ENCODE measurements at places on chromosomes 7 and 10. TPM values are rescaled to one million over a fixed set of nuclear protein-coding genes. Genes with fewer than 3 reads are reported as not detected.

- peak; percentile 3 for DNase-seq
Observed at GRCh38 chr7:132930881-132931280, 151.0 kb downstream of the CHCHD3 start.

DNA sequence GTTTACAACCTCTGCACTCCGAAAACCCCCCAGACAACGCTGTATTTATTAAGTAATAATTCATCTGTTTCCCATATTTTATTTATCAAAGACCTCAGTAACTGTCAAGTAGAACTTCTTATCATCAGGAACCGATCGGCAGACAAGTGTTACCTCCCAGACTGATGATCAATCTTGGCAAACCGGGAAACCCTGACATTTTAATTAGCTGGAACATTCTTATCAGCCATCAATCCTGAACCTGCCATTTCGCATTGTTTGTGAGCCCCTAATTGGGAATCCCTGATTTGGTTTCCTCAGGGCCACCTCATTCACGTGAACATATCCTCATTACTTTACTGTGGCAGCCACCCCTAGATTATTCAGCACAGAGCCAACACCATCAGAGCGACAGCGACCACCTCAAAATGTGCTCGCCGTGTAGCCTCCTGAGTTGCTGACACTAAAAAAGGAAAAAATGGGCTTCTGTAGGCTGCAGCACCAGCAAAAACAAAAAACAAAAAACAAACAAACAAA lies 93.6 kb upstream of the SDK1 start:
- DNase-seq = no peak

Gene PALD1
- total RNA-seq = not detected

DNA sequence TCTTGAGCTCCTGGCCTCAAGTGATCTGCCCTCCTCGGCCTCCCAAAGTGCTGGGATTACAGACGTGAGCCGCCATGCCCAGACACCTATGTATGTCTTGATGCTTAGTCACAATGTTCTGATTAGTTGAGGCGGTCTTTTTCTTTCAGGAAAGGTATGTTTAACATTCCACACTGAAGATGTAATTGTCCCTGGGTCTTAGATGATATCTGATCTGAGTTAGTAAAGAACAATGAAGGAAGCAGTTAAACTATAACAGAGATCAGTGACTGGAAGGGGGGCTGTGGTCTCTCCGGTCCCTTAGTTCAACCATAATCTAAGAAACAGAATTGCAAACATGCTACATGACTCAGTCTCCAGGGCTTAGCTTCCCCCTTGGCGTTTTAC lies 31.5 kb upstream of the SH2D4B start:
- DNase-seq = peak; percentile 70

Gene ABLIM1
- total RNA-seq = 8.6 TPM

- no peak for DNase-seq
Observed at GRCh38 chr10:100482834-100483185, 20.0 kb downstream of the WNT8B start.

Gene PIK3AP1
- total RNA-seq = not detected

DNA sequence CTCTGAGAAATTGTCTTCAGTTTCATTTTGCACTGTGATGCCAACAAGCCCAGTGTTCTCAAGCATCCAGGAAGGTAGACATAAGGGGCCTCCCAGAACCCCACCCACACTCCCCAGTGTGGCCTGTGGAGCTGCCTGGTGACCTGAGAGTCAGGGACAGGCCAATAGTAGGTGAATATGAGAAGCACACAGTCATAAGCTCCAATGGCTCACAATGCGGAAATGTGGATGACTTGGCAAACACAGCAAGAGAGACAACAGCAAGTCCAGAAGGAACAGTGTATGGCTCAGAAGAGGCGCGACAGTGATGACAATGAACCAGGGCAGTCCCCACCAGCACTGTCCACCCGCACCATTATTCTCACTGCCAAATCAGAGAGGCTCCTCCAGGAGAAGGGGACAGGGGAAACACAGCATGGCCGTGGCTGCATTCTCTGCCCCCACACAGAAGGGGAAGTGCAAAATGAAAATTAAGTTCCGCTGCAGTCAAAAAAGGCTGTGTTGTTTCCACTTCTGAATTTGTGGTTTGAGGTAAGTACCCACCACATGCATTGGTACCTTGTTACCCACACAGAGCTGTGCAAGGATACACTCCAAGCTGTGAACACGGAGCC lies 419.8 kb downstream of the GRID1 start:
- DNase-seq = no peak

DNA sequence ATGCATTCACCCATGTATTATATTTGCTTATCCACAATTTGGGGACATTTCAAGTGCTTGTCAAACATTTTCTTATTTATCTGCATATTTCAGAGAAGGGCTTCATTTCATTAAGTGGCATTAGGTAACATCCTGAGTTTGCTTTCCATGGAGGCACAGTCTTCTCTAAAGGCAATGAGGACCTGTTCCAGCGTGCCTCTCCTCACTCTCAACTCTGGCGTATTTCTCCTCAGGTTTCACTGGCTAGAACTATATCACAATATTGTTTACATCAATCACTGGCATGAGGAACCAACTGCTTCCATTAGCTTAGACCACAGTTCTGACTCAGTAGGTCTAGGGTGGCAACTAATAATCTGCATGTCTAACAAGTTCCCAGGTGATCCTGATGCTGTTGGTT lies 177.2 kb downstream of the TAX1BP1 start:
- no peak for DNase-seq

GRCh38 chr7:8436965-8437364 lies 3.6 kb downstream of the NXPH1 start:
- no peak for DNase-seq

DNA sequence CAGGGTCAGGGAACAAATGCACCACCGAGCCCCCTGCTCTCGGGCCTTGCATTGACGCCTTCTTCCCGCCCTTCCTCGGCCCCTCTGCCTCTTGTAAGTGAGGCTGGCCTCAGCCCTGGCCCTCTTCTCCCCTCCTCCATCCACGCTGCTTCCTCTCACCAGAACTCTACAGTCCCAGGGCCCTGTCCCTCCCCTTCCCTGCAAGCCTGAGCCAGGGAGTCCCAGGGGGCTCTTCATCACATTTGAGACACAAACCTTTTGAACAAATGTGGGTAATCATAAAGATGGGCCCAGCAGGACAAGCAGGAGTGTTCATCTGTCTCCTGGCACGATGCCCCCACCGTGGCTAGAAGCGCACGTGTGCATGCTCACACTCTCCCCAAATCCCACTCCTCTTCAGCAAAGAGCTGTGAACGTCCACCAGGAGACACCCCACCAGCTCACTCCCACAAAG lies 57.7 kb downstream of the SLIT1 start:
- DNase-seq = no peak

DNA sequence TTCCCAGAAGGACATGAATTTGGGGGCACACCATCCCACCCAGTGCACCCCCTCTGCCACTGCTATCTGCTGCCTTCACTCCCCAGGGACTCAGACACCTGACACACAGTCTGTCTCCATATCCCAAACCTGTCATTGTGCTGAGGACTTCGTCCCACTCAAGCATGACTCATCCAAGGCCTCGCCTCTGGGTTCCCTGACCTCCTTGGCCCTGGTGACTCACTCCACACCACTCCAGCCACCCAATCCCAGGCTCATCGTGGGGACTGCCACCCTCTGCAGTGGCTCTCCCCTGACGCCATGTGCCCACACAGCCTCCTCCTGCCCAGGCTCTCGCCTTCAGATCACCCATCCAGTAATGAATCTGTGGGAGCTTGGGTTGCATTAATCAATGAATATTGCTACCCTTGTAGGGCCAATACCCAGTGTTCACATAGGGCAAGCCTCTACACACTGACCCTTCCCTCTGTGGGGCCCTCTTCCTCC lies 6.6 kb upstream of the INSIG1 start:
- DNase-seq = peak; percentile 52

DNA sequence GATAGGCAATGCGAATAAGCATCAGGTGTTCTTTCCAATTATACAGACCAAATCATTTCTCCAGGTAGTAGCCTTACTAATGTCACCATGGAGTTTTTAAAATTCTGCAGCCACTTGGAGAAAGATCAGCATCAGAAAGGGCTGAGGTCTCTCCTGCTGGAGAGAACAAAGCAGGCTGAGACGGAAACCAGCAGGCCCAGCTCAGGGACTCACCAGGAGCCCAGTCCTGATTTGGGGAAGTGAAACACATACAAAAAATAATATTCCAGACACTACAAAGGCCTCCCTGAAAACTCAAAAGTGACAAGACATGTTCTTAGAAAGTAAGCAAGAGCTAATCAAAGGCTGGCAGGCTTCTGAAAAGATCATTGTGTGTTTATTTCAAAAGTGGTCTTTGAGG lies 207.1 kb upstream of the GHITM start:
- DNase-seq = no peak

GRCh38 chr7:126398851-126399529 lies 853.8 kb downstream of the GRM8 start:
- DNase-seq = no peak

Gene GRID2IP
- total RNA-seq = not detected

Gene ARHGEF35
- not detected for total RNA-seq

- DNase-seq = no peak
Observed at GRCh38 chr7:128919881-128920799, 9.6 kb upstream of the KCP start.

- peak; percentile 23 for DNase-seq
Observed at GRCh38 chr7:149707448-149707886, 65.9 kb downstream of the ZNF467 start.

DNA sequence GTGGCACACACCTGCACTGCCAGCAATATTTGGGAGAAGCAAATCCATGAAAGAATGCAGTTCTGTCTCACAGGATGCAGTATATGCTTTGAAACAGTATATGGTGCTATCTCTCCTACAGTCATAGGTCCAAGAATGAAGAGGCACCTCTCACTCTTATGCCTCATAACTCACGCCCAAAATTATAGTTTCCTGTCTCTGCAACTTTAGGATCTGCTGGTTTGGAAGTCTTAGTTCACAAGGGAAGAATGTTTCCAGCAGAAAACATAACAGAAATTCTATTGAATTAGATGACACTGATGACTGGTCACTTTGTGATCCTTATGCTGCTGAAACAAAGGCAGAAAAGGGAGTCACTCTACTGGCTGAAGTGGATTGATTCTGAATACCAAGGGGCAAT lies 5.7 kb downstream of the C10orf67 start:
- peak; percentile 52 for DNase-seq
